Spinal cord (tissue), 10 donors: ENCODE measurements at places on chromosomes 11 and 22. TPM values are rescaled to one million over a fixed set of nuclear protein-coding genes. Genes with fewer than 3 reads are reported as not detected.

The IFITM5 gene
- not detected for total RNA-seq

GRCh38 chr11:45852712-45853101, 5.4 kb downstream of the CRY2 start:
- no peak for DNase-seq

The GGTLC3 gene
- not detected for total RNA-seq

DNA sequence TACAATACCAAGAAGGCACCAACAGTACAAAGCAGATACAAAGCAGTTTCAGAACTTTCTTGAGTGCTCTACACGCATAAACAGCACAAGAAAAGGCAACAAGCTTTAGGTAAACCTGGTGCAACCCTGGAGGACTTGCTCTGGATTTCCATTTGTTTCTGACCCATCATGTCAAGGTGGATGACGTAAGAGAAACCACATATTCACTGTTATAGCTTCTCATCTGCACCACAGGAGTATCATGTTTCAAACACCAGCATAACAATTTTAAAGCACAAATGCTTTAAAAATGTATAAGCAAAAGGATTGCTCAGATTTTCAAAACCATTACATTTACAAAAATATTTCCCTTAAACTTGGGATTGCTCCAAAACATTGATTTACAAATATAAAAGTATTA, 25.0 kb upstream of the YPEL1 start:
- no peak for DNase-seq

DNA sequence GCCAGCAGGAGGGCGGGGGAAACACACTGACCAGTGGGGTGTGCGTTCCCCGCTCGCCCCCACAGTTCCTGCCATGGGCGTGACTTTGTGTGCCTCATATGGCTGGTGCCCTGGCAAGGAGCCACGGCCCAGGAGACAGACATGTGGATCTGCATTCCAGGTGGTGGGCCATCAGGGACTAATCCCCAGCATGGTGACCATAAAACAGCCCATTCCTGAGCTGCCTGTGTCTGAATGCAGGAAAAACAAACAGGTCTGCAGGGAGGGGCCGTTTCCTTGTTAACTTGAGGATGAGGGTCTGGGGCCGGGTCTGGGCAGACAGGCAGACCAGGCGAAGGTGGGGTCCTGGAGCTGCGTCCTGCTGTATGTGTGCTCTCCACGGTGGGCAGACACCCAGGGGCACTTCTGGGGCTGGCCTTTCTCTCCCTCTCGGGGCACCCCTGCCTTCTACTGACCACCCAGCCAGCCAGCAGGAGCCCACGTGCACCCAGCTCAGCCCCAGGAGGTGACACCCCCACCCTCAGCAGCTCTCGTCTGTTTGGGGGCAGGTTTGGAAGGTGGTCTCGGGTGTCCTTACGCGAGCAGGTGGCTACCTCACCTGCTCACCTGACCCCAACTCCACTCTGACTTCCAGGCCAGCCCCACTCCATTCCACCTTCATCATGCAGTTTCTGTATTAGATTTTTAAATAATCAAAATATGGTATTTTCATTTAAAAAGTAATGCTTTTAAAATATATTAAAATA, 120.3 kb downstream of the KCNQ1OT1 start:
- no peak for DNase-seq

- no peak for DNase-seq
Measured at GRCh38 chr22:43529934-43530333, 118.1 kb downstream of the MPPED1 start.

- no peak for DNase-seq
Measured at GRCh38 chr11:125412509-125412908, 83.6 kb downstream of the FEZ1 start.

The OSM gene
- 0.39 TPM for total RNA-seq
